ENCODE measurements at places on chromosomes 16 and 17. TPM values are rescaled to one million over a fixed set of nuclear protein-coding genes. Genes with fewer than 3 reads are reported as not detected.

ST6GALNAC1 gene
- 0.21 TPM for total RNA-seq

ACSM5 gene
- 2.0 TPM for total RNA-seq

SMPD3 gene
- total RNA-seq, result 0.05 TPM

ENDOV gene
- 11.6 TPM for total RNA-seq

ALOX15 gene
- total RNA-seq, result not detected

PRSS33 gene
- total RNA-seq, result not detected

ZFHX3 gene
- total RNA-seq, result 3.6 TPM

DNA sequence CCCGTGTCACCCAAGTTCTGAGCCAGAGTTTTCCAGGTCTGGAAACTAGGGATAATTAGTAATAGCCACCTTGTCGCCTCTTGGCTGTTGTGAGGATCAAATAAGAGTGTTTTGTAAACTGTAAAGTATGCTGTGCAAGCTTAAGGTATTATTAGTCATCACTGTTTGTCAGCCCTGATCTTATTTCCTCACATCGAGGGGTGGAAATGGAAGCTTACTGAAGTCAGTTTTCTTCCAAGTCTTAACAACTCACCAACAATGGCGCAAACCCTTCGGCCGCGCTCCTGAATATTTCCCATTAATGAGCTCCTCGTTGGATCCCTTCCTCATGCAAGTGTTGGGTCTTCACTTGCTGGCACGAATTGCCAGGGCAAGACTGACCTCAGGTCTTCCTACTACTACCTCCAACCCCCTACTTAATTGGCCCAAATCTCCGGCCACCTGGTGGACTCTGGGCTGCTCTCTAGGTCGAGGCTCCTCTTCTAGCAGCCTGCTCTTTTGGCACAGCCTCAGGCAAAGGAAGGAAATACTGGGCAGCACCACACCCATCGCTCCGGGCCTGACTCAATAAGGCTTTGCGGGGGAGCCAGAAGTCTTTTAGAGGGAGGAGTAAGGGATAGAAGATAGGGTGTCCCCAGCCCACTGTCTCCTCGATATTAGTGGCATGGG lies 885 bp upstream of the SLC35B1 start:
- peak; percentile 38 for DNase-seq

DNA sequence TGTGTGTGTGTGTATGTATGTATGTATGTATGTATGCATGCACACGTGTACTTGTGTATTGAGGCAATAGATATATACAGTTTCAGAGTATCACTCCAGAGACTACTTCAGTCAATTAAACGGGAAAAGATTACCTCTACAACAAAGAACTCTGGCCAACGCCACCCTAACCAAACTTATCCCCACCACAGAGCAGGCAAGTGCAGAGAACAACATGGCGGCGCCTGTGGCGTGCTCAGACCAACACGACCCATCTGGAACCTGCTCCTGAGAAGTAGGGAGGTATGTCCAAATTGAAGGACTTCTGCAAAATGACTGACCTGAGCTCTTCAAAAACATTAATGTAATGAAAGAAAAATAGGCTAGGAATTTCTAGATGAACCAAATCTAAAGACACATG lies 12.4 kb downstream of the USP22 start:
- no peak for DNase-seq

DNA sequence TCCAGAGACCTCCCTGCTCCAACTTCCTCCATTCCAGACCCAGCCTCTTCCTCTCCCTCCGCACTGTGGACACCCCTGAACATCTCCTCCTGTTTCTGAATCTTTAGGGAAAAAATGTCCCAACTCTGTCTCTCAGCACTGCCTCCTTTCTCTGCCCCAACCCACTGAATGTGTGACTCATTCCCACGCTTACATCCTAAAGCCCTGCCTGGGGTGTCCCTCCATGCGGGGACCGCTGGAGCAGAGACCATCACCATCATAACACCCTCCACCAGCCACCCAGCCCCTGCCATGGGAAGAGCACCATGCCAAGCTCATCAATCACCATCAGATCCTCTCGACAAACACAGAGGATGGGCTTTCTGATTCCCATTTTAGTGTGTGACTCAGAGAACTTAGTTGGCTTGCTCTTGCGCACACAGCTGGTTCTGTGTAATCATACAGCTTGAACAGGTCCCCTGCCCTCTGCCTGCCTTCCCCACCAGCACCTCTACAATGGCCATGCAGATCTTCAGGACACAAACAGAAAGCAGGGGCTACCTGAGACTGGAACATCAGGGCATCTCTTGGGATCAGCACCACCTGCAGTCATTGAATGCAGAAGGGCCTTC lies 10.7 kb downstream of the RPRML start:
- no peak for DNase-seq

- no peak for DNase-seq
Measured at GRCh38 chr16:11679941-11680911, 12.0 kb downstream of the SNN start.

GRCh38 chr17:38619937-38620550 lies 14.3 kb upstream of the SRCIN1 start:
- DNase-seq, result no peak

- DNase-seq, result no peak
Measured at GRCh38 chr16:4192206-4192605, 49.7 kb downstream of the SRL start.

GRCh38 chr16:1597154-1597553 lies 14.7 kb downstream of the IFT140 start:
- DNase-seq, result no peak

DNA sequence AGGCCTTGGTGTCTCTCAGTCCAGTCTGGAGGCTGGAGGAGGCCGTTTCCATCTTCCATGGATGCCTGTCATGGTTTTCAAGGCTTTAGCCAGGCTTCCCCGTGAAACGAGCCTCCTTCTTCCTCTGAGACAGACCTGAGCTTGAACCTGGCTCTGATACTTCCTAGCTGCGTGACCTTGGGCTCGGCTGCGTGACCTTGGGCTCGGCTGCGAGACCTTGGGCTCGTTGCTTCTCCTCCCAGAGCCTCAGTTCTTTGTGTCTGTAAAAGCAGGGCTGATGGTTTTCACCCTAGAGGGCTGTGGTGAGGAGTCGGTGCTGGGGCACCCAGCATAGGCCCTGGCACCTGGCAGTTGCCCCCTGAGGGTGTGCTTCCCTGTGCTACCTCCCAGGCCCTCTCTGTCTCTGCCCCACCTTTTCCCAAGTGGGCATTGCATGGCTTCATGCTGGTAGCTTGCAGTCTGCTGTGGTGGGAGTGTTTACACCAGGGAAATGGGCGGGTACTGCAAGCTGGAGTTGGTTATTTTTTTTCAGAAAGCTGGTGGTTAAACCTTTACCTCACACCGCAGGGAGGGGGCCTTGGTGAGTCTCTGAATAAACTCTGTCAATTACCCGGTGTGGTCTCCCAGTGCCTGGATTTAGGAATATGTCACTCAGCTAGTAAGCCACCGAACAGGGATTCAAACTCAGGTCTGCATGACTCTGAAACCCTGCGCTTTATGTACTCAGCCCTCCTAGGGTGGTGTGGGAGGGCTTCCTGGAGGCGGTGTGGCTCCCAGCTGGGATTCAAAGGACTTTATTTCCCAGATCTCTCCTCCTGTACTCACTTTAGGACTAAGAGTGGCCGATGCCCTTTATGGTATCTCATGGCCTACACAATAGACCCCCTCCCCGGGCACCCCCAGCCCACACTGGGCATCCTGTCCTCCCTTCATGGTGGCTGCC lies 129.0 kb upstream of the CIBAR2 start:
- no peak for DNase-seq

DNA sequence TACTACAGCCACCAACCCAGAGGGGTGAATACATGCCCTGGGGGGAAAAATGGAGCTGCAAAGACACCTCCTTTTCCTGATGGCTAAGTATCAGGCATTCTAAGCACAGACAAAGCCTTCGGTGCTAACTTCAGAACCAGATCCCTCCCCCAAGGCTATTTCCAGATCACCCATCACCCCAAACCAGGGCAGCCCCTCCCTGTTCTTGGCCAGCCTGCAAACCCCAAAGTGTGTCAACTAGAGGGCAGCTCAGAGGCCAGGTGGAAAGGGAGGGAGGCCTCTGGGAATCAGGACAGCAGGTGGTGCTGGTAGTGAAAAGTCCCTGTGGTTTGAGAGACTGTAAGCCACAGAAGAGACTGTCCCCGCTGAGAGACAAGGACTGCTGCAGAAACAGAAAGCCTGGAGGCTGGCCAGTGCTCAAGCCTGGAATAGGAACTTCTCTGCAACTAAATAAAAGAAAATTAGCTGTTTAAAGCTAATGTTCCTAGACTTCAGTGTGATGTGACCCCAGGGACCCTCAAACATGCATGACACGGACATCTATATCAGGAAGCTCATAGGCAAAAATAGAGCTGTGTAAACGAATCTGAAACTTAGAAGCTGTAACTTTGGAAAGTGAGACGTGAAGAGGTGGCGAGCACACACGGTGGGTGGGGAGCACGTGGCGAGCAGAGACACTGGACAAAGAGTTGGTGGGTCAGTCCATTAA lies 9.1 kb downstream of the TUBG1 start:
- peak; percentile 99 for DNase-seq

DNA sequence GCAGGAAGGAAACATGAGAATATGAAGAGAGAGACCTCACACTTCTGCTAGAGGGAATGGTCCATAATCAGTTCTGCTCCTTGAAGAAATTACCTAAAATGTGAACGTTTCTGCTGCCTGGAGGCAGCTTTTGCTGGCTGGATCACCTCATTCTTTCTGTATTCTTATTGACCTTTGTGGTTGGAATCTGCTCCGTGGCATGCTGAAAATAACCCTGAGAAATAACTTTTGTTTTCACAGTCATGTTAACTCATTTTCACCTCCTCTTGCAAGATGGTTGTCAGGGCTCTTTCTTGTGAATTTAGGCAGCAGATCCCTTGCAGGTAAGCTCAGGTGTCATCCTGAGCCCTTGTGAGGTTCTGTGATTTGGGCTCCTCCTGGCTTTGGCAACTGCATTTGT lies 70.2 kb downstream of the IRF8 start:
- no peak for DNase-seq

DNA sequence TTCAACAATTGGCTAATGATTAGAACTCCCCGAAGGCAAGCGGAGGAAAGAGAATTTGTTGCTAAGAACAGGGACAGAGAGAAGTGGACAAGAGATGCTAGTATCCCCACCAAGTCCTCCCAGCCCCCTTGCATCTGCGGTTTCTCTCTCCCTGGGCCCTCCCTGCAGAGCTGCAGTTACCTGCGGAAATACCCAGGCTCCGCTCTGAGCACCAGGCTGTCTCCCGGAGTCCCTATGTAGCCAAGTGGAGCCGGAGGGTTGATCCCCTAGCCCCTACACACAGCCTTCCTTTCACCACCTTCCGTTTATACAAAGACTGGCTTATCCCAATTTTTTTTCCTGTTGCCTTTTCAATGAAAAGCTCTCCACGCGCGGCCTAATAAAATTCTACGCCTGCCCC lies 834.4 kb downstream of the KCNJ2 start:
- DNase-seq, result no peak

DNA sequence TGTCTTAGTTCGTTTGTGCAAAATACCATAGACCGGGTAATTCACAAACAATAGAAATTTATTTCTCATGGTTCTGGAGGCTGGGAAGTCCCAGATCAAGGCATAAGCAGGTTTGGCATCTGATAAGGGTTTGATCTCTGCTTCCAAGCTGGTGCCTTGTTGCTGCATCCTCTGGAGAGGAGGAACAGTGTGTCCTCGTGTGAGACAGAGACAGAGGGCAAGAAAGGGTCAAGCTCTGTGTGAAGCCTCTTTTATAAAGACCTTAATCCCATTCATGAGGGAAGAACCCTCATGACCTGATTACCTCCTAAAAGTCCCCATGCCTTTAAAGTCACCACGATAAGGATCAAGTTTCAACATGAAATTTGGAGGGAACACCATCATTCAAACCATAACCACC lies 55.8 kb upstream of the TANC2 start:
- no peak for DNase-seq

DNA sequence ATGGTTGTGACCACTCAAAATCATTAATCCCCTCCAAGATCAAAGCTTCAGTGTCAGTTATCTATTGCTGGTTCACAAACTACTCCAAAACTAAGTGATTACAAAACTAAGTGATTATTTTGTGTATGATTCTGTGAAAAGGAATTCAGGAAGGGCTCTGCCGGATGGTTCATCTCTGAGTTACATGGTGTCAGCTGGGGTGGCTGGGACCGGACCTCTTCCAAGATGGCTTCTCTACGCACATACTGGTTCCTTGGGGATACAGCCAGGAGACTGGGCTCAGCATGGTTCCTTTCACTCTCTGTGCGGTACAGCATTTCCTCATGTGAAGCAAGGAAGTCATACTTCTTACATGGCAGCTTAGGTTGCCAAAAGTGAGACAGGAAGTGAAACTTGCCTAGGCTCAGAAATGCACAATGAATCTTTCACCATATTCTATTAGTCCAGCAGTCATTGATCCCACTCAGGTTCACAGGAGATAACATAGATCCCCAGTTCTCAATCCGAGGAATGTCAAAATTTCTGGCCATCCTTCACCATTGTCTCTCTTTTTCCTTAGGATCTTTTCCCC lies 97.9 kb upstream of the IRX6 start:
- DNase-seq, result no peak

- no peak for DNase-seq
Measured at GRCh38 chr17:37505333-37505732, 15.6 kb downstream of the DUSP14 start.

- DNase-seq, result no peak
Measured at GRCh38 chr16:20857281-20857680, 42.9 kb downstream of the DCUN1D3 start.

DNA sequence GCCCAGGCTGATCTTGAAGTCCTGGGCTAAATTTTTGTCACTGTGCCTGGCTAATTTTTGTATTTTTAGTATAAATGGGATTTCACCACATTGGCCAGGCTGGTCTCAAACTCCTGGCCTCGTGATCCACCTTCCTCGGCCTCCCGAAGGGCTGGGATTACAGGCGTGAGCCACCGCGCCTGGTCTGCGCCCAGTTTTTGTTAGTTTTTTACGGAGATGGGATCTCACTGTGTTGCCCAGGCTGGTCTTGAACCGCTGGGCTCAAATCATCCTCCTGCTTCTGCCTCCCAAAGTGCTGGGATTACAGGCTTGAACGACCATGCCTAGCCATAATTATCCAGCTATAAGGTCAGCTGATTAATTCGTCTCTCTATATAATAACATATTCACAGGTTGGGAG lies 2.7 kb upstream of the CEMP1 start:
- DNase-seq, result no peak

GRCh38 chr17:37405955-37406634 lies 541 bp downstream of the ACACA start:
- DNase-seq, result peak; percentile 16

Measured in myocyte (in vitro differentiated cells).